ENCODE measurements at places on chromosomes 5 and 9.

GRCh38 chr5:149615976-149616375 lies 34.7 kb downstream of the ARHGEF37 start:
- no peak for DNase-seq

GRCh38 chr5:90793183-90793582 lies 234.6 kb downstream of the ADGRV1 start:
- DNase-seq: no peak

DNA sequence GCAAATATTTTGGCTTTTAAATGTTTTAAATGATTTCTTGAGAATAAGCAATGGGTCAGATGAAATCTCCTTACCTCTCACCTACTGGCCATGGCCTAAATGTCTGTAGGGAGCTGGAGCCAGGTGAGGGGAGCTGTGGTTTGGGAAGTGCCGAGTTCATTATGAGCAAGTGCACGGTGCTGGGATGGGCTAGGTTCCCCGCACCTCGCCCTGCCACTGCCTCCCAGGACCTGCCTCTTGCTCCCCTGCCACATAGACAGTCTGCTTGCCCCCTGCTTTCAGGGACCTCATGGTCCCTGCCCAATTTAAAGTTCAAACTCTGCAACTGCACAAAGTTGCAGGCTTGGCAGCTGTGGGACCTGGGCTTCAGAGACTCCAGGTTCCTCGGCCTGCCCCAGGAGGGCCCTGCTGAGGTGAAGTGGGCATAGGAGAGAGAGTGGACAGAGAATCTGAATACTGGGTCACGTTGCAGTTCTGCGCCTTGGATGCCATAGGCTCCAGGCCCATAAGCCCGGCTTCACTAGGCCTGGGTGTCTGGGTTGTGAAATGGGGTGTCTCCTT lies 5.4 kb downstream of the OR13J1 start:
- DNase-seq: no peak

- DNase-seq: no peak
Observed at GRCh38 chr5:15007646-15008045, 136.1 kb upstream of the ANKH start.

DNA sequence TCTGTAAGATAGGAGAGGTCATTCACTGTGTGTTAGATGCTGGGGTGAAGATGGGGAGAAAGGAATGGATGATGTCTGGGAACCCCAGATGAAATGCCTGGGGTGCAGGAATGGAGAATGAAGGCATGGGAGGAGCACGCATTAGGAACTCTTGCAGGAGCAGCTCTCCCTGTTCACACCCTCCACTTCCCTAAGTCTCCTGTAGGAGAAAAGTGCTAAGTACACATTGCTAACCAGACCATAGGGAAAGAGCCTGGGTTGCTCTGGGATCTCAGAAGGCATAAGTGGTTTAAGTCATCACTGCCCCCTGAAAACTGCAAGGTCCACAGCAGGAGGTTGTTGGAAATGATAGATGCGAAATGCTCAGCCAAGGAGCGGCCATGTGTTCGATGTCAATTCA lies 163.1 kb downstream of the SEC61B start:
- no peak for DNase-seq

DNA sequence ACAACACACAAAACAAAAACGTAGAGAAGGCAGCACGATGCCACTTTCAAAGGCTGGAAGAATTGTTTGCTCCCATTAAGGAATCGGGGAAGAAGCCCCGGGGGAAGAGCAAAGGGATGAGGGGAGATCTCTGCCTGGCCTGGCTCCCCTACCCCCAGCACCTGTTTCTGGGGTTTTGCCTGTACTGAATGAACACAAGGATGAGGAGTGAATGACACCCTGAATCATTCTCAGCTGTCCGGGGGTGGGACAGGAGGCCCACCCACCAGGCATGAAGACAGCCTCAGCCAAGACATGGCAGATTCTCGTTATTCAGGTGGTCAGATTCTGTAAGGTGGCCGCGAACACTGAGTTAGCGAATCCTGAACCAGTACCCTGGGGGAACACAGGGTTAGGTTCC lies 7.5 kb downstream of the TBC1D9B start:
- DNase-seq: no peak

DNA sequence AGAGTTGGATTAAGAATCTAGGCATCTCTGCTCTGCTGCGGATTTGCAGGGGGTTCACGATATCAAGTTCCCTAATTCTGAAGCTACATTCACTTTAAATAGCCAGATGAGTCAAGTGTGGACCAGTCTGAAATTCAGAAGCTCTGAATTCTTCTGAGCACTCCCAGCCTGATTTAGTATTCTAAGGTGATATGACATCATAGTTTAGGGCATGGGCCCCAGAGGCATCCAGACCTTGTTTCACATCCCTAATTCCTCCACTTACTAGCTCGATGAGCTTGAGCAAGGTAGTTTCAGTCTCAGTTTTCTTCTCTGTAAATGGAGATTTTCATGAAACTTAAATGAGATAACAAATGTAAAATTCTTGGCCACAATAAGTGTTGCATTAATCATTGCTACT lies 65.2 kb downstream of the TMEM167A start:
- DNase-seq: no peak

- DNase-seq: no peak
Observed at GRCh38 chr9:14103115-14103514, 210.8 kb downstream of the NFIB start.

Data from activated T-helper 9 cell treated with anti-CD3 and anti-CD28 coated beads, Interleukin-2, amount 50 U/mL, for 16 hours (primary cell).